ENCODE measurements at places on chromosomes 2 and 18. TPM values are rescaled to one million over a fixed set of nuclear protein-coding genes. Genes with fewer than 3 reads are reported as not detected.

GRCh38 chr2:30949435-30949834 lies 142.2 kb upstream of the CAPN13 start:
- no peak for DNase-seq

DNA sequence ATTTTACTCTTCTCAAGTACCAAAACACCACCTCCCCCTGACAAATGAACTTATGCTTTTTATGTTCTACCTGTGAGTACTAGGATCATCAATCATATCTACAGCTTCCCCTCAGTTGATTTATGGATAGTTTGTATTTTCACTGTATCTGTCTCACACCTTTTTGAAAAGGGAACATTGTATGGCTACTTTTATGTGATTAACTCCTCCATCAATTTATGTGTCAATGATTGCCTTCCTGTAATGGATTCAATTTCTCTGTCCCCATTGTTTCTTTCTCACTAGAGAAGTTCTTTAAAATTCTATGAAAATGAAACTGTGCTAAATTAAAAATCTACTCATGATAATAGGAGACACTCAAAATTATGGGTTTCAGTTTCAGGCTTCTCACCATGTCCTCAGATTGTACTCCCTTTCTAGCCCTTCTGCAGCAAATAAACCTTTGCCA lies 935.0 kb downstream of the TRIB2 start:
- DNase-seq, result no peak

GRCh38 chr2:53437371-53437770 lies 330.2 kb upstream of the CHAC2 start:
- DNase-seq, result no peak

CERKL gene
- 1.6 TPM for total RNA-seq

Measured in frontal cortex (tissue), 4 donors.